ENCODE measurements at places on chromosomes 12 and 14. TPM values are rescaled to one million over a fixed set of nuclear protein-coding genes. Genes with fewer than 3 reads are reported as not detected.

The POTEM gene
- not detected for total RNA-seq

The MEG3 gene
- 39.1 TPM for total RNA-seq

The BMAL2 gene
- 39.5 TPM for total RNA-seq

DNA sequence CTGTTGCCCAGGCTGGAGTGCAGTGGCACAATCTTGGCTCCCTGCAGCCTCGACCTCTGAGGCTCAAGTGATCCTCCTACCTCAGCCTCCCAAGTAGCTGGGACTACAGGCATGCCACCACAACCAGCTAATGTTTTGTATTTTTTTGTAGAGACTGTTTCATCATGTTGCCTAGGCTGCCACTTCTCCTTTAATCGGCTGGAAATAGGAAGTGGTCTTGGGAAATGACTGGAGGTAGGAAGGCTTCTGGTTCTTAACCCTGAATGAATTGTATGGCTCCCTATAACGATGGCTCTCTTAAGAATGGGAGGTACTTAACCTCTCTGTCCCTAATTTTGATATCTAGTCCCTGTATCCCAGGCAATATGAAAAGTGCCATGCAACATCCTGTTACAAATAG, 113.9 kb upstream of the USP15 start:
- no peak overlapping the region for H3K4me3 ChIP-seq
- H3K27me3 ChIP-seq = no peaks in the 10 kb centered on the region
- no peaks in the 10 kb centered on the region for H3K36me3 ChIP-seq
- H3K4me1 ChIP-seq = no peaks in the 10 kb centered on the region
- no peak for DNase-seq

DNA sequence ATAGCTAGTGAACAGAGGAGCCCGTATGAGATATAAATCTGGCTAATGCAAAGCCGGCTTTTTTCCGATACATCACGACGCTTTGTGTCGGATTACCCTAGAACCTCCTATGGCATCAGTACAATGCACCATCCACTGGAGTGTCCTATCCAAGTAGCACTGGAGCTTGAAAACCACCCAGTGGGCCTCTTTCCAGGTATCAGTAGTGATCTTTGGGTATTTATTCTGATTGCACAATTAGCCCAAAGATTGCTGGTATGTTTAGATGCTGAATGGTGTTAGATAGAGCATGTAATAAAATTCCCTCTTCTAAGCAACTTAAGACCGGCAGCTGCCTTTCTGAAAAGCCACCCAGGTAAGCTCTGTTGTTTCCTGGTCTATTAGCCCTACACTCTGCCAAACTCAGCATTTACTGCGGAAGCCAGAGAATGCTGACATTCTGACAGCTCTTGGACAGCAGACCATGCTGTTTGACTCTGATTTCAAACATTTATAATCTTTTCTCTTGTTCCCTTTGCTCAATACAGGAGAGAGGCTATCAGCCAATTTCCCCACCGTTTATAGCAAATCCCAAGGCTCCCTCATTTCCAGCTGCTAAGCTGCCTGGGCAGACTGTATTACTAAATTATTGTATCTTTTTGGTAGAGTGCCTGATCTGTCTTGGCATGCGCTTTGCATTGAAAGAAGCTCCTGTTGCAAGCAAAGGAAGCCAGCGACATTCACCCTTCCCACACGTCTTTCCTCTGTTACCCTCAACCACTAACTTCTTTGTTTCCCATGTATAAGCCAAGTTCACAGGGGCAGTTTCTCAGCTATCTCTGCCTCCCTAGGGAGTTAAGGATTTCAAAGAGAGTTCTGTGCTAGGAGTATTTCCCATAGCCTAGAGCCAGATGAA, 388.3 kb upstream of the GARIN6 start:
- H3K36me3 ChIP-seq = no peaks in the 10 kb centered on the region
- no peaks in the 10 kb centered on the region for H3K27me3 ChIP-seq
- H3K4me3 ChIP-seq = no peak overlapping the region
- no peaks in the 10 kb centered on the region for H3K4me1 ChIP-seq
- no peak for DNase-seq

- H3K36me3 ChIP-seq = 0 out of 2 replicates have a peak, but pooled peaks cover 4% of the 10 kb centered on the region
- no peak for DNase-seq
- H3K4me1 ChIP-seq = peaks cover 32% of the 10 kb centered on the region
- 0 out of 2 replicates have a peak overlapping the region, but pooled peaks have one; percentile 8 for H3K27ac ChIP-seq
- no peak overlapping the region for H3K4me3 ChIP-seq
Observed at GRCh38 chr14:71466251-71466650, 466.0 kb upstream of the RGS6 start.

DNA sequence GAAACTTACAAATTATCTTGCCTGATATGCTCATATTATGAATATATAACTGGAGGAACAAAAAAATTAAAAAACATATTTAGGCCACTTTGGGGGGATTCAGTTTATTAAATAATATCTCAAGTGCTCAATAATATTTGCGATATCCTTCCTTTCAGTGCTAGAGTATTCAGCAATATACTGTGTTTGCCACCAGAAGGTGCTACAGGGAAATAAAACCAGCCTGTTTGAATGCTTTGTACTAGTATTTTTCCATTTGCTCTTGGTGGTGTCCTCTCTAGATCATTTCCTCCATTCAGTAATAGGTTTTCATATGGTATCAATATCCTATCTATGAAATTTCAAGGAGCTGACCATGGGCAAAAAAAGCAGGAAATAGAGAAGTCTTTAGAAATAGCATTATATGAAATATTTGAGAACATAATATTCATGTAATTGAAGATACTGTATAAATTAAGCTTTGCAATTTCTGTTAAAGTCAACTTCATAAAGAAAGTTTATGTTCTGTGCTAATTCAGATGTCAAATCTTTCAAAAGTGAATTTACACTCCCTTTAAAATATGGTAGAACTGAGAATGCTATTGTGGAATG, 106.2 kb upstream of the NAV3 start:
- no peak for DNase-seq
- no peaks in the 10 kb centered on the region for H3K27me3 ChIP-seq
- no peak overlapping the region for H3K4me3 ChIP-seq
- no peaks in the 10 kb centered on the region for H3K36me3 ChIP-seq
- H3K4me1 ChIP-seq = peaks cover 7% of the 10 kb centered on the region

DNA sequence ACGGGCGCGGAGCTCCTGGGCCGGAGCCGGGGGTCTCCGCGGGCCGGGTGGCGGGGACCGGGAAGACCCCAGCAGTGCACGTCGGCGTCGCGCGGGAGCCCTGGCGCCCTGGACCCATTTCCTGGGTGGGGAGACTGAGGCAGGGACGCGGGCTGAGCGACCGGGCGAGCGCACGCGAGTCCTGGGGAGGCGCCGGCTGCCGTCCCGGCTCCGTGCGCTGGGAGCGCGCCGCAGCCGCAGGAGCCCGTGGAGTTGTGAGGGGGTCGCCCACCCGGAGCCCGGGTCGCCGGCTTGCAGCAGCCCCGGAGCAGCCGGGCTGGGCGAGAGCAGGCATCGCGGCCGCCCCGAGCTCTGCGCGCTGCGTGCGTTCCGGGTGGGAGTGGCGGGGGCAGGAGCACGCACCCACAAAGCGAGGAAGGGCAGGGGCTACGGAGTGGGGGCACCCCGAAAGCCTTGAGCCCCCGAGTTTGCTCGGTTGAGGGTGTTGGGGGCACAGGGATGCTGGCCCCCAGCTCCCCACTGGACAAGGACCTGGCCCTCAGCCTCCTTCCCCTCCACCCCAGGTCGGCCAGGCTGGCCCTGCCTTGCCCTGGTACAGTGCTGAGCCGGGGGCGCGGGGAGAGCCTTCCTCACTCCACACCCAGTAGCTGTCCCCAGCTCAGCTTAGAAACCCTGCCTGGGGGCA, 620 bp downstream of the MMP17 start:
- H3K36me3 ChIP-seq = no peaks in the 10 kb centered on the region
- peak overlapping the region; percentile 37 for H3K4me3 ChIP-seq
- peak; percentile 21 for DNase-seq
- H3K27ac ChIP-seq = no peak overlapping the region

- H3K27ac ChIP-seq = peak overlapping the region; percentile 94
- DNase-seq = peak; percentile 42
- peaks cover 11% of the 10 kb centered on the region for H3K4me1 ChIP-seq
- H3K4me3 ChIP-seq = peak overlapping the region; percentile 79
- no peaks in the 10 kb centered on the region for H3K27me3 ChIP-seq
Observed at GRCh38 chr12:22543246-22544037, 900 bp downstream of the C2CD5 start.

DNA sequence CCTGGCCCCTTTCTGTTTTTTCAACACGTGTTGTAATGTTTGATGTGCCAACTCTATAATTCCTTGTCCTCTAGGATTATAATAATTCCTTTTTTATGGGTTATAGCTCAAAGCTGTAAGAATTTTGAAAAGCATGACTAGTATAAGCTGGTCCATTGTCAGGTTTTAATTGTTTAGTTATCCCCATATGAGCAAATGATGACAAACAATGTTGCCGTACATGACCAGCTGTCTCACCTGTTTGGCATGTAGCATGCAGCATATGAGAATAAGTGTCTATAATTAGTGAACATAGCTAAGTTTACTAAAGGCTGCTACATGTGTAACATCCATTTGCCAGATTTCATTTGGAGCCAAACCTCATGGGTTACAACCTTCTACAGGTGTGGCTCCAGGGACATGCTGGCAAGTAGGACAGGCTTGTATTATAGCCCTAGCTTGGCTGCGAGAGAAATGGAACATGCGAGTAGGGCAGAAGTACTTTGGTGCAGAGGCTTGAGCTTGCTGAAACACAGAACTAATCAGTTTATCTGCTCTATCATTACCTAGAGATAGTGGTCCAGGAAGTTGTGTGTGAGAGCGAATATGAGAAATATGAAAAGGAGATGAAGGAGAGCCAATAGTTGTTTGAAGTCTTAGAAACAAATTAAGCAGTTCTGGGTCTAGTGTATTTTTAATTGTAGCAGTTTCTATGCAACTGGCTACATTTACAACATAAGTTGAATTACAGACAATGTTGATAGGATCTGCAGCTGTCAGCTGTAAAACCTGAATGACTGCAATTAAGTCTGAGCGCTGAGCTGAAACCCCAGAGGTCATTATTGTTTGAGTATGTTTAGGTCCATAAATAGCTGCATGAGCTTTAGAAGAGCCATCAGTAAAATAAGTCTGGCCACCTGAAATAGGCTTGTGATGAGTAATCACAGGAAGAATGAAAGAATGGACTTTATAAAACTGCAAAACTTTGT, 22.6 kb upstream of the MAPKAPK5 start:
- no peaks in the 10 kb centered on the region for H3K4me1 ChIP-seq
- no peak overlapping the region for H3K27ac ChIP-seq
- no peaks in the 10 kb centered on the region for H3K27me3 ChIP-seq
- DNase-seq = no peak
- H3K36me3 ChIP-seq = no peaks in the 10 kb centered on the region

GRCh38 chr12:5768581-5769196, 176.4 kb downstream of the ANO2 start:
- no peak overlapping the region for H3K27ac ChIP-seq
- DNase-seq = no peak
- H3K27me3 ChIP-seq = peaks cover 13% of the 10 kb centered on the region
- H3K4me1 ChIP-seq = no peaks in the 10 kb centered on the region
- no peaks in the 10 kb centered on the region for H3K36me3 ChIP-seq
- H3K4me3 ChIP-seq = no peak overlapping the region

DNA sequence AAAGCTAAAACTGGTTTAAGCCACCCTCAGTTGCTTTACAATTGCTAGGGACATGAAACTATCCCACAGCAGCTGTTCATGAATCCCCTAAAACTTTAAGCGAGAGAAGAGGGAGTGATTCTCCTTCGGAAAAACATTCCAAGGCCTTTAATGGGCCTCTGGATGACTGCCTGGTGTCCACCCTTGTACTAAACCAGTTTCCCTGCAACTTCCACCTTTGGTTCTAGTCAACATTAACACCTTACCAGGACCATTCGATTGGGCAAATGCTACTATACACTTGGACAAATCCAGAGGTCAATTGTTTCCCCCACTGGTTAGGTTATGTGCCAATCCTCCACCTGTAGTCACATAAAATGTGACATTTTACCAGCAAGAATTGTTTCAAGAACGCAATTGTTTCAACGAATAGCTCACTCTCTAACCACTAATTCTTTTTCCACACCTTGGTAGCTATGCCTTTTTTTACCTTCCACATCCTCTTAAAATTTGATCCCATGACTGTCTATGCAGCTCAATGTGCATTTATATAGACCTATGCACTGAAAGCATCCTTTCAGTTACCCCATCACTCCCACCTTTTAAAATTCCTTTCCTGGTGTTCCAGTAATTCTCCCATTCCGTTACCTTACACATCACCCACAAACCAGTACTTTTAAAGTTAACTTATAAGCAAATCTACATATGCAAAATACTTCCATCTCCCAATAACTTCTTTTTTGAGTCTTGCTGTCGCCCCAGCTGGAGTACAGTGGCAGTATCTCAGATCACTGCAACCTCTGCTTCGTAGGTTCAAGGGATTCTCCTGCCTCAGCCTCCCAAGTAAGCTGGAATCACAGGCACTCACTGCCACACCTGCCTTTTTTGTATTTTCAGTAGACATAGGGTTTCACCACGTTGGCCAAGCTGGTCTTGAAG, 3.6 kb downstream of the UBC start:
- H3K4me1 ChIP-seq = peaks cover 24% of the 10 kb centered on the region
- no peak overlapping the region for H3K27ac ChIP-seq
- H3K27me3 ChIP-seq = peaks cover 9% of the 10 kb centered on the region
- DNase-seq = no peak
- H3K36me3 ChIP-seq = peaks cover 30% of the 10 kb centered on the region
- no peak overlapping the region for H3K4me3 ChIP-seq

GRCh38 chr12:1870998-1871917, 47.2 kb downstream of the CACNA2D4 start:
- H3K4me1 ChIP-seq = no peaks in the 10 kb centered on the region
- H3K36me3 ChIP-seq = no peaks in the 10 kb centered on the region
- no peak for DNase-seq
- H3K27ac ChIP-seq = no peak overlapping the region
- peaks cover 38% of the 10 kb centered on the region for H3K27me3 ChIP-seq

DNA sequence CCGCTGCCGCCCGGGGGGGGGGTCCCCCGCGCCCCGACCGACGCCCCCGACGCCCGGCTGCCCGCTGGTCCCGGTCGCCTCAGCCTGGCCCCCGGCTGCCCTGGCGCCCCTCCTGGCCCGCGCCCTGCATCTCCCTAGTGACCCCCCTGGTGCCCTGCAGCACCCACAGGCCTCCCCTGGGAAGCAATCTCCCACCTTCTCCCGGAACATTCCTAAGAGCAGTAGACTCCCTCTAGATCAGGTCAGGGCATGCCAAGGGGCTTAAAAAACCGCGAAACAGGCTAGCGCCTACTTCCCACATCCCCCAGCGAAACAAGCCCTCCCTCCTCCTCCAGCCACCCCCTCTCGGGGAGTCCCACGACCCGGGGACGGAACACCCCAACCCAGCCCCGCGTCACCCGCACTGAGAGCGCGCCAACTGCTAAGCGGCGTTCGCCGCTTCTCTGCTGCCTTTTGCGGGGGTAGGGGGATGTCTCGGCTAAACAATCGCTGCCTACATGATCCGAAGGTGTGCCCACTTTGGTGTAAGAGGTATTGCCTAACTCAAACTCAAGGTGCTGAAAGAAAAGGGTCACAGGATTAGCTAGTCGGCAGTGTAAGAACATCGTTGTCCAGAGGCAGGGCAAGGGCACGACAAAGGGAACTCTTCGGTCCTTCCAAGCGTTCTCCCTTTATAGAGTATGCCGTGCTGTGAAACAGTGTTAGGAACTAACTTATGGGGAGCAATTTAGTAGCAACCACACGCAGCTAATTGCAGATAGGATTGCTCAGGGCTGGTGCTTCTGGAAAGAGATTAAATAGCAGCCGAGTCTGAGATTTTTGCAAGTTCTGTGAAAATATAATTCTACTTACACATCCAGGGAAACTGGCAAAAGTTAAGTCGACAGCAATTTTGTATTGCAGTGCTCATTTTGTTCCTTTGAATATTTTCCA, 619 bp upstream of the NTN4 start:
- peaks cover 34% of the 10 kb centered on the region for H3K4me1 ChIP-seq
- H3K27me3 ChIP-seq = no peaks in the 10 kb centered on the region
- H3K36me3 ChIP-seq = peaks cover 17% of the 10 kb centered on the region
- H3K27ac ChIP-seq = peak overlapping the region; percentile 68
- peak overlapping the region; percentile 94 for H3K4me3 ChIP-seq
